NCI-H1694 treated with DMSO at 0.1 percent for 48 hours (cell line): ENCODE measurements at places on chromosomes 2 and 18.

GRCh38 chr18:65751155-65752085 is 608 bp downstream of the CDH7 start:
- no peak for DNase-seq

DNA sequence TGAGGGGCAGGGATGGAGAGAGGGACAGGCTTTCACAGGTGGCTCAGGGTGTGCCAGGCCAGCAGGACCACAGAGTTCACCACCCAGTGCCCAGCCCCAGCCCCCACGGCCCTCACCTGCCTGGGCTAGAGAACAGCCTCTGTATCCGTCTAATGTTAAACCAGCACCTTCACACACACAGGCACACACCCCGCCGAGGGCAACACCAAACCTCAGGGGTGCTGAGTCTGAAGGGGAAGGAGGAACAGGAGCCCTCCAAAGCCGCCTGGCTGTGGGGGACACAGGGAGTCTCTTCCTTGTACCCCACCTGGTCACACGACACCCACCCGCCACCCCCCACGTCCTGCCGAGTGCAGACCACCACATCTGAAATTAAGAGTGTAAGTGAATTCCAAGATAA is 205.8 kb upstream of the SALL3 start:
- DNase-seq, result no peak

GRCh38 chr18:79013869-79014268 is 34.3 kb downstream of the SALL3 start:
- no peak for DNase-seq

GRCh38 chr2:17521621-17522020 is 3.4 kb upstream of the RAD51AP2 start:
- DNase-seq, result no peak

- DNase-seq, result no peak
Observed at GRCh38 chr18:75754433-75754832, 326.9 kb upstream of the SMIM21 start.

- DNase-seq, result no peak
Observed at GRCh38 chr2:121367246-121367900, 82.4 kb upstream of the TFCP2L1 start.

DNA sequence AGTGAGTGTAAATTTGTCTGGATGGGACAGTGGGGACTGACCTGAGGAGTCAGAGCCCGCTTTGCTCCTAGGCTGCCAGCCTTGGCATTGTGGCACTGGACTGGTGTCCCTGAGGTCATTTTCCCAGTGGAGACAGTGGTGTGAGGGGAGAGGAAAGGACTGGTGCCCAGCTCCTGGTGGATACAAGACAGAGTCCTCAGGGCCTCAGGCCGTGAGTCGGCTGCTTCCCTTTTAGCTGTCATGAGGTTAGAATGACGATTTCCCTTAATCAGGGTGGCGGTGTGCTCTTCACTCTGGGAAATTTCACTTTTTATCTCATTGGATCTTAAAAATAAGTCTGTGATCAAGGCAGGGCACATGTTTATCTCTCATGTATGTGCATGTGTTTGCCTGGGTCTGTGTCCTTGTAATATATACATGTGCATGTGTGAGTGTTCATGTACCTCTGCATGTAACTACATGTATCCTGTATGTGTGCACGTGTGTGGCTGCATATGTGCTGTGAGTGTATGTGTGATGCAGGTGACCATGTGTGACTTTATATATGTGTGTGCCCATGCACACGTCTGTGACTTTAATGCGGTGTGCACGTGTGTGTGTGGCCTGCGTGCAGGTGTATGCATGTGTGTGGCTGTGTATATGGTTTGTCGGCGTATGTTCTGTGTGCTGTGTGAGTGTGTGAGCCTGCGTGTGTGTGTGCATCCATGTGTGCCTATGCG is 55.7 kb downstream of the GLI2 start:
- DNase-seq, result no peak

- DNase-seq, result no peak
Observed at GRCh38 chr18:44195394-44196140, 485.1 kb upstream of the SETBP1 start.

GRCh38 chr2:235827585-235827992 is 333.7 kb downstream of the AGAP1 start:
- no peak for DNase-seq

- no peak for DNase-seq
Observed at GRCh38 chr2:134395779-134396178, 141.9 kb downstream of the MGAT5 start.

DNA sequence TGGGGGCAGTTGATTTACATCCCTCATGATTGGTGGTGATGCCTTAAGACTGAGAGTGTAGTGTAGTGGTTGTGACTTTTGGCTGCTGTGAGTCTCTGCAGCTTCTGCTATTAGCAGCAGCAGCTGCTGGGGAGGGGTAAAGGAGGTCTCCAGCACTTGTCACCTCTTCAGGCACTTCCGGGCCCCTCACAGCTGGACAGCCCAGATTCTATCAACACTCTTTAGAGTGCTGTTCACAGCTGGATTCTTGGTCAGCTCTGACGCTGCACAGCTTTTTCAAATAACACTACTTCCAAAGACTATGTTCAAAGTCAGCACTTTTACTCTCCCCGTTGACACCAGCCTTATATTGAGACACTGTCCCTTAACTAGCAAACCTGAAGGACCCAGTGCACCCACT is 396.0 kb downstream of the MEIS1 start:
- DNase-seq, result no peak

GRCh38 chr2:226184540-226184939 is 615.1 kb downstream of the IRS1 start:
- peak; percentile 28 for DNase-seq

GRCh38 chr2:191676790-191677645 is 918 bp upstream of the NABP1 start:
- peak; percentile 21 for DNase-seq
